ENCODE measurements at places on chromosomes 3 and 15. TPM values are rescaled to one million over a fixed set of nuclear protein-coding genes. Genes with fewer than 3 reads are reported as not detected.
A peak's percentile ranks its signal among the peaks of the same experiment; 100 is the strongest.

Gene DUOXA2
- not detected for total RNA-seq

Gene SELENOK
- 45.9 TPM for total RNA-seq

Gene SIDT1
- total RNA-seq, result not detected

Gene DGKG
- total RNA-seq, result not detected

Gene KCNMB3
- 0.10 TPM for total RNA-seq

Gene MAP2K5
- 32.1 TPM for total RNA-seq

- no peak for DNase-seq
Measured at GRCh38 chr3:8327739-8328138, 173.9 kb upstream of the LMCD1 start.

GRCh38 chr15:41203395-41203794, 27.2 kb downstream of the EXD1 start:
- DNase-seq, result no peak

DNA sequence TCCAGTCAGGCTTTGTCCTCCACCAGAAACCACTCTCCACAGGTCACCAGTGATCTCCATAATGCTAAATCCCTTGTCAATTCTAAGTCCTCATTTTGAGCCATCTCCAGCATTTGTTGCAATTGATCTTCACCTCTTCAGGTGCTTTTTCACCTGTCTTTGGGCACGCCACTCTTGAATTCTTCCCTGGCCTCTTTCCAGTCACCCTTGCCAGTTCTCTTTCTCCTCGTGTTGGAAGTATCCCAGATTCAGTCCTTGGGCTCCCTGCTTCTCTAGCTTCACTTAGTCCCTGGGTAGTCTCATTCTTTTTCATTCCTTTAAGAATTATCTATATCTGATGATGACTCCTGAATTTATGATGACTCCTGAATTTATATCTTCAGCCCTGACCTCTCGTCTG, 37.5 kb downstream of the MAPK6 start:
- DNase-seq, result peak; percentile 60

DNA sequence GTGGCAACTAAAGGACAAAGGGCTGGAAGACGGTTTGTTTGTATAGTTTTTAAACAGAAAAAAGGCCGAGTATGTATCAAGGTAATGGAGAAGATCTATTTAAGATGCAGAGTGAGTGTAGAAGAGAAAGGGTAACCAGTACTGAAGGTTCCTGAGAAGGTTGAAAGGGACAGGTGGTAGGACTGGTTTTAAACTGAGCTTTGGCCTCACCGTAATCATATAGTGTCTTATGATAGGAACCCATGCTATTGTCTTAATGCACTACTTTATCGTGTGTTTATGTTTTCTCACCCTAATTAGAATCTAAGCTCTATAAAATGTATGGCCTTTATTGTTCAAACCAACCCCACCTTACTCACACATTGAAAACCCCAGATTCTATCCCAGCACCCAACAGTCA, 32.7 kb downstream of the FHIT start:
- no peak for DNase-seq

GRCh38 chr3:140850210-140850955, 91.3 kb upstream of the SLC25A36 start:
- DNase-seq, result no peak

GRCh38 chr3:135231737-135232136, 436.7 kb downstream of the EPHB1 start:
- no peak for DNase-seq

DNA sequence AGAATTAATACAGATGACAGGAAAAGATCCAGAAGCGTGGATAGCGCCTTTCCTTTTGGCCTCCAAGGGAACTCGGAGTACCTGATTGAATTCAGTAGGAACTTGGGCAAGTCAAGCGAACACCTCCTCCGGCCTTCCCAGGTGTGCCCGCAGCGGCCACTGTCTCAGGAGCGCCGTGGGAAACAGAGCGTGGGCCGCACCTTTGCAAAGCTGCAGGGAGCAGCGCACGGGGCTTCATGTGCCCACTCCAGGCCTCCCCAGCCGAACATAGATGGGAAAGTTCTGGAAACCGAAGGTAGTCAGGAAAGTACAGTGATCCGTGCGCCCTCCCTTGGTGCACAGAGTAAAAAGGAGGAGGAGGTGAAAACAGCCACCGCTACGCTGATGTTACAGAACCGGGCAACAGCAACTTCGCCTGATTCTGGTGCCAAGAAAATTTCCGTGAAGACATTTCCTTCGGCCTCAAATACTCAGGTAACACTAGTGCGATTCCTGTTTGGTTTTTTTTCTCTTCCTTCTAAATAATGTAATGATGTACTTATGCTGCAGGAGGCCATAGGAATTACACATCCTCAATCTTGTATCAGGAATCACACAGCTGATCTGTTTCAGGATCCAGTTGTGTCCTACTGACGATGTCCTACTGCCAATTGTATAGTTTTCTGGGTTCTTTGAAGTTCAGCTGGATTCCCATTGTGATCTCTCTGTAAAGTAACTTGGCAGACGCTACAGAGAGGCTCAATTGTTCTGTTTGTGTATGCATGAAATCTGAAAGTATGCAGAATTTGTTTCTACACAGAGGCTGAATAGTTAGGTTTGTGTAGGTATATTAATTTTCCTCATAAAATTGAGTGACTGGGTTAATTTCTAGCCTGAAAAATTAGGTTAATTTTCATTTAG, 63.1 kb downstream of the CGNL1 start:
- DNase-seq, result no peak

- DNase-seq, result peak; percentile 94
Measured at GRCh38 chr3:4720316-4721075, 227.3 kb downstream of the ITPR1 start.

GRCh38 chr3:29430558-29430971, 149.7 kb downstream of the RBMS3 start:
- no peak for DNase-seq

DNA sequence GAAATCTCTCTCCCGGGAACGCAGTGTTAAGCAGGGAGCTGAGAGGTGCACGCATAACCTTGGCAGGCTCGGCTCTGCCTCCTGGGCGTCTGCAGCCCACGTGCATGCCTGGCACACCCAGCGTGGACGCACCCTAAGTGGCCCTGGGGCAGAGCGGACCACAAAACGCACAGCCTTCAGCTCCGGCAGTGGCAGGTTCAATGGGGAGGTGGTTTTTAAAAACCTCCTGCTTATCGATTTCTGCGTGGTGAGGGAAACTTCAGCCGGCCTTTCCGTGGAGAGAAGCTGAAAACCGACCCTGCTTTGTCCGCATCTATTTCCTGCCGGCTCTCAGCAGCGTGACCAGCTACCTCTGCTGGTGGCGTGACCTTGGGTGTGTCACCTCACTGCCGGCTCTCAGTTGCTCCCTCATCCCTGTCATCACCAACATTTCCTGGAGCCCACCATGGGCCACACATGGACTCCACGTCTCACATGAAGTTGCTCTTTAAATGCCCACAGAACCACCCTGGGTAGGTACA, 134.8 kb upstream of the MEF2A start:
- DNase-seq, result no peak

- no peak for DNase-seq
Measured at GRCh38 chr3:44906997-44907396, 32.6 kb downstream of the TGM4 start.

GRCh38 chr15:62060896-62061280, 641 bp upstream of the VPS13C start:
- no peak for DNase-seq

DNA sequence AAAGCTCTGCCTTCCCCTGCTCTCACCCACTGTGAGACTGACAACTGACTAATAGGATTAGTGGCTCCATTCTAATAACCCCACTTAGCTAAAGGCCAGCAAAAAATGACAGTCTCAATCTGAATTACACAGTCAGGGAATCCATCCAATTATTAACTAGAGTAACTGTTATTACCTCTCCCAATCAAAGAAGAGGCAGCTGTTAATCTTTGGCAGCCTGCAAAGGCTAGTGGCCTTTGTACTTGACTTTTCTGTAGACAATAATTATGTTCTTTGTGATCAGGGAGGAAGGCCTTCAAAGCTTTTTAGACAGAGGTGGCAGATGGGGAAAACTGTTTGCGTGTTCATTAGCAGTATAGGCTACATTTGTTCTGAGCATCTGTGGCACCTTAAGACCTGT, 177.7 kb downstream of the ISL2 start:
- DNase-seq, result peak; percentile 25

GRCh38 chr3:149514471-149514870, 40.0 kb downstream of the TM4SF4 start:
- no peak for DNase-seq

- DNase-seq, result no peak
Measured at GRCh38 chr3:5389057-5389456, 201.6 kb downstream of the EDEM1 start.

GRCh38 chr3:32219537-32219936, 18.9 kb upstream of the CMTM8 start:
- DNase-seq, result no peak

DNA sequence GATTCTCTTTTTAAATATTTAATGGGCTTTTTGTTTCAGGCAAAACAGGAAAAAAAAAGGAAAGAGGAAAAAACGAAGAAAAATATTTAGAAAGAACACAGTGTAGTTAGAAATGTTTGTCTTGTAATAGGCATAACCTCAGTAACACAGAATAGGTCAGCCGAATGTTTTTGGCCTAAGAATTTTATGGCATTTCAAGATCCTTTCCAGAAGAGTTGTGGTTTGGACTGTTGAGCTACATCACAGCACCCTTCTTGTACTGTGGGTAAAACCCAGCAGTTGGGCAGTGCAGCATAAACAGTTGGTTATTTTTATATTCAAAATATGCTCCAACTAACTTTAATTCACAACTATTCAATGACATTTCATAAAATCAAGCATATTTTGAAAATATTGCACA, 474.4 kb upstream of the AGTR1 start:
- DNase-seq, result no peak

- no peak for DNase-seq
Measured at GRCh38 chr3:37961622-37962431, 28.8 kb upstream of the VILL start.

DNA sequence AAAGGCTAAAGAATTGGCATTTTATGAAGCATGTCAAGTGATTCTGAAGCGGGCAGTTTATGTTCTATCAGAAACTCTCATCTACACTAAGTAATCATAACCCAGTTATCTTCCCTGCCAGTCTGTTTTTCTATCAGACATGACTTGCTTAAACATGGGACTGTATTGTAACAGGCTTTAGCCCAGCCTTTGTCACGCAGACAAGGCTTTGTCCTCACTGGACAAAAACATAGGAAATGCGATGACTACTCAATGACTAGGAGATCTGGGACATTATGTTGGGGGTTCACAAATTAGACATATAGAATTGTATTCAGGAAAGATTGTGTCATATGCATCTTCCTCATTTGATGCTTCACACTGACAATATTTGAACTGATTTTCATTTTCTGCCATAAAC, 115.5 kb downstream of the GADL1 start:
- no peak for DNase-seq

DNA sequence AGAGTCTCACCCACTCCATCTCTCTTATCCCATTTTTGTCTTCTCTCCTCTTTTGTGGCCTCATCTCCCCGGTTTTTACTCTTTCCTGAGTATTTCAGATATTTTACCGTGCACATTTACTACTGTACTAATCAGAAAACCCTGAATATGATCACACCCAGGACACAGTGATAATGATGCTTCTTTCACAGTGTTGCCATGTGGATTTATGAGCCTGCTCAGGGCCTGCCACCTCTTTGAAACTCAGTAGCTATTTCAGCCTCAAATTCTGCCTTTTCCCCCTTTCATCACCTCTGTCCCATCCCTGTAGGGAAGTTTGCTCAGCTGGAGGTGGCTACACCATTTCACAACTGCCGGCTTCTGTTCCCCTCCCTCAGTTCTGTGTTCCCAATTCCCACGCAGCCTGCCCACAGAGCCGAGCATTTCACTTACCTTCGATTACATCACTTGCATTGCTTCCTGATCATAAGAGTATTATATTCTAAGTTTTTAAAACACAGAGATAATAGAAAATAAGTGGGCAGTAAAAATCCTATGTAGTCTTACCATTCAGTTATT, 33.2 kb downstream of the ARNT2 start:
- DNase-seq, result no peak

DNA sequence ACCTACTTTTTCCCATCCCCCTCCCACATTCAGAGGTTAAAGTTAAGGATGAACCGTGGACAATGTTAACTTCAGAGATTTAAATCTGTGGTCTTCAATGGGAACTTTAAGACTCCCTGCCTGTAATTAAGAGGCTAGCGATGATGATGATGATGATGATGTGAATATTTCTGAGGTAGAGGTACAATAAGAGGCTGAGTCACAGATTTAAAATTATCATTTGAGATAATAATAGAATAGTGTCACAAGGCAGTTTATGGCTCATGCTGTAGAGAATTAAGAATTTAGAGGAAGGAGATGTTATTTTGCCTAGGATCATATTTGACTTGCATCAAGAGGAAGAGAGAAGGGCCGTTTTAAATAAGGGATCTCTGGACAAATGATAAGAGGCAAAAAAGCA, 146.2 kb downstream of the BBX start:
- DNase-seq, result no peak

DNA sequence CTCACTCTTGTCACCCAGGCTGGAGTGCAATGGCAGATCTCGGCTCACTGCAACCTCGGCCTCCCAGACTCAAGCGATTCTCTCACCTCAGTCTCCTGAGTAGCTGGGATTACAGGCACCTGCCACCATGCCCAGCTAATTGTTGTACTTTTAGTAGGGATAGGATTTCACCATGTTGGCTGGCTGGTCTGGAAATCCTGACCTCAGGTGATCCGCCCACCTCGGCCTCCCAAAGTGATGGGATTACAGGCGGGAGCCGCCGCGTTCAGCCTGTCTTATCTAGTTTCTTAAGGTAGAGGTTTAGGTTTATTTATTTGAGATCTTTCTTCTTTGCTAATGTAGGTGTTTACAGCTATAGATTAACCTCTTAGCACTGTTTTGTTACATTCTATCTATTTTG, 708.8 kb downstream of the ZNF385D start:
- no peak for DNase-seq

GRCh38 chr3:42736081-42736480, 33.5 kb upstream of the HHATL start:
- DNase-seq, result no peak

GRCh38 chr3:83842511-83842910, 1116.3 kb upstream of the CADM2 start:
- DNase-seq, result no peak

DNA sequence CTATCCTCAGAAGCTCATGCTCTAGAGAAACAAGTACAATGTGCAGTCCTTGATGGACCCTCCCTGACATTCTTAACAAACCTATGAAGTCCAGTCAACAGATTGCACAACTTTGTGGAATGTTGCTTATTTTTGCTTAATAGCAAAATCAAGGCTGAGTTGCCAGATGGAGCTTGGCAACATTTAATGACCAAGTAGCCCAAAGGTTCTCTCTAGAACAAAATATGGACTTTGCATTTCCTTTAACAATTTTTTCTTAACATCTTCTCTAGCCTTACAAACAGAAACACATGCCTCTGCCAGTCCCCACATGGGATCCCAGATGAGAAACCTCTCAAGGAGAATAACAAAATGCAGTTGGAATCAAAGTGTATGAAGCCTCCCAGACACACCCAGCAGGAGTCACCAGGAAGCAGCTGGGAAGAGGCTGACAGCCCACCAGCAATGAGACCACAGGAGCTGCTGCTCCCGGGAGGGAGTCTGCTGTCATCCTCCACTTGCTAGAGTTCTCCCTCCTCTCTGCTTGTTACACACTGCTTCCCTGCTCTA, 422.5 kb upstream of the CDIN1 start:
- DNase-seq, result no peak

- DNase-seq, result no peak
Measured at GRCh38 chr3:12536423-12536822, 8.9 kb downstream of the MKRN2OS start.

All from G401 (cell line).